ENCODE measurements at places on chromosomes 7 and 10.

GRCh38 chr10:34791947-34792346 lies 23.1 kb downstream of the PARD3 start:
- no peak for DNase-seq

DNA sequence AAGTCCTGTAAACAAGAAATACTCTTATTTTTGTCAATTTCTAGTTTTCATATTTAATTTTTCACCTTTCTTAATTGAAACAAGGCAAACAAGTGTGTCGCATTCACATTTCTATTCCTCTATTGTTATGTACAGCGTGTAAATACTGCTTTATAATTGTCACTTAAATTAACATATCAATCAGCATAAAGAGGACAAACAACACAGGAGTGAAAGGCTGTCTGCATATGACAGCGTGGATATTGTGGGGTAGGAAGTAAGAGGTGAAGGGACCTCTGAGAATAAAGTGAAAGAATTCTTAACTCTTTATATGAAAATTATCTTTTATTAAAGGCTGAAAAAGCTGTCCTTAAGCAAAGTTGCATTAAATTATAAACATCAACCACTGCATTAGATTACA lies 797.9 kb upstream of the COBL start:
- no peak for DNase-seq

DNA sequence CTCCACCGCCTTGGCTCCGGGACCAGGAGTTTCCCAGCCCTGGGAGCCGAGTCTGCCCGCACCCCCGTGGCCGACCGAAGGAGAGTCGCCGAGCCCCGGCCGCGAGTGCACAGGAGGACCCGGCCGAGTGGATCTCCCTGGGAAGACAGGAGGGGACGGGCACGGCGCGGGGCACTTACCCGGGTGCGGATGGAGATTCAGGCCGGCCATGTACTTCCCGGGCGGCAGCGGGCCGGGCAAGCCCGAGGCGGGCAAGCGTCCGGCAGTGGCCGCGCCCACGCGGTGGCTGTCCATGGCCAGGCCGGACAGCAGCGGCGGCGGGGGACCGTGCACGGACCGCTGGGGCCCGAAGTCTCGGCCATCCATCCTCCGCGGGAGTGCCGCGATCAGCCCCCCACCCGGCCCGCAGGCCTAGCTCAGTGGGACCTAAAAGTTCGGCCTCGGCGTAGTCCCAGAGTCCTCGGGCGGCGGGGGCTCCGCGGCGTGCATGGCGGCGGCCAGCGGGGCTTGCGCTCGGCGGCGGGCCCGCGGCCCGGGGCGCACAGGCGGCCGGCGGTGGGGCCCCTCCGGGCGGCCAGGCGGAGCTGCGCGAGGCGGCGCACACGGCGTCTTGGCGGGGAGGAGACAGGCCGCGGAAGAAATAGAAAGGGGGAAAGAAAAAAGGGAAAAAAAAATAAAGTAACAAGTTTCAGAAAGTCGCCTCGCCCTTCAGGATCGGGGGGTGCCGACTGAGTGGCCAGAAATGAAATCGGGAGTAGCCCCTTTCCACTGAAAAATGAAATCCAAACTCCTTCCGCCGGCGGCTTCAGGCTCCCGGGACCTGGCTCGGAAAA lies 2.5 kb downstream of the TNRC18 start:
- no peak for DNase-seq

DNA sequence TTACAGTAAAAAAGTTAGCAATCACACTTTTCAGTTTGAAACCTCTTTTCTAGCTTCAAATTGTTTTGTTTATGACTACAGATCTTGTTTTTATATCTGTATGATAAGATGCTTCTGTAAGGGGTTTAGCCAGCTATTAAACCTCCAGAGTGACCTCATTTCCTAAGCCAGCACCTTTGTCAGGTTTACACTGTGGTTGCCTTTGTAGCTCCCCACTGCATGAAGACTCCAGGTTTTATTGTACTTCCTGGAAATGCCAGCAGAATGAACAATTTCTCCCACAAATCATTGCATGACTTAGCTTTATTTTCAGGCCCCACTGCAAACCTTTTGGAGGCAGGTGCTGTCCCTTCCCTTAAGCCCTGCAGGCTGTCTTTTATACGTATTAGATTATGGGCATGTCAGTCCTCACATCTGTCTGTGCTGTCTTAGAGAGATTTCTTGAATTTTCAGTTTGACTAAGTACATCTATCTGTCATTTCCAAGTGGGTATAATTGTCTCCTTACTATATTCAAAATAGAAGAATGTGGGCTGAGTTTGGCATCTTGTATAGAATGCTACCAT lies 8.2 kb upstream of the AGR3 start:
- DNase-seq: no peak

- DNase-seq: no peak
Measured at GRCh38 chr7:28201131-28201530, 20.5 kb upstream of the JAZF1 start.

DNA sequence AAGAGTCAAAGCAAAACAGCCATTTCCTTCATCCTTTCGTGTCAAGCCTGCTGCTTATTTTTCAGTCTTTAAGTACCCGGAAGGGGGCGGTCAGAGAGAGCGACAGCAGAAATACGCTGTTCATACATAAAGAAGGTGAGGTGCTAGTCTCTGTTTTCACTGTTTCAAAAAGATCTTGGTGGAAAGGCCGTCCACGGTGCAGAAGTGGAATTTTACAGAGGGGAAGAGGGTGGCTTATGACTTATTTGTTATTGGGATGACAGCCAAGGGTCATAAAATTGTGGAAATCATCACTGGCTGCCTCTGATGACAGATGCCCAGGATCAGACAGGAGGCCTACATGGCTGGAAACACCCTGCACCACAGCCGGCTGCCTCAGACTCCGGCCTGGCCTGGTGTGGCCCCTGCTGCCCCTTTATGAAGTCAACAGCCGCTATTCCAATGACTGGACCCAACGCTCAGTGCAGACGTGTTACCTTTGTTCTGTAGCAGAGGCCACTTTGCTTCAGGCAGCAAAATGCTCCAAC lies 57.0 kb downstream of the HIPK2 start:
- DNase-seq: no peak

- no peak for DNase-seq
Measured at GRCh38 chr7:151925446-151926335, 30.6 kb upstream of the GALNTL5 start.

DNA sequence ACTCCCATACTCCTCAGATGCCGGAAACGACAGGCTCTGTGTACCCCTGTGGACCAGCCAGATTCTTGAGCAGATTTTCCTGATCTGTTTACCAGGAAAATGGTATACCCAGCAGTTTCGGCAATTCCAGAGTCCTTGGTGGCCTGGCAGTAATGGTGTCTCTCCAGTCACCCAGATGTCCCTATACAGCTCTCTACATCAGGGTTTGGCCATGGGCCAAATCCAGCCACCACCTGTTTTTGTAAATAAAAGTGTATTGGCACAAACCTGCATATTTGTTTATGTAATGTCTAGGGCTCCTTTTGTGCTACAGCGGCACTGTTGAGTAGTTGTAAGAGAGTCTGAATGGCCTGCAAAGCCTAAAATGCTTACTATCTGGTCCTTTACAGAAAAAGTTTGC lies 491.3 kb downstream of the RPS24 start:
- DNase-seq: no peak

GRCh38 chr7:50208378-50208982 lies 96.0 kb upstream of the IKZF1 start:
- peak; percentile 69 for DNase-seq

- no peak for DNase-seq
Measured at GRCh38 chr7:144074374-144074773, 4.8 kb downstream of the OR2A25 start.

DNA sequence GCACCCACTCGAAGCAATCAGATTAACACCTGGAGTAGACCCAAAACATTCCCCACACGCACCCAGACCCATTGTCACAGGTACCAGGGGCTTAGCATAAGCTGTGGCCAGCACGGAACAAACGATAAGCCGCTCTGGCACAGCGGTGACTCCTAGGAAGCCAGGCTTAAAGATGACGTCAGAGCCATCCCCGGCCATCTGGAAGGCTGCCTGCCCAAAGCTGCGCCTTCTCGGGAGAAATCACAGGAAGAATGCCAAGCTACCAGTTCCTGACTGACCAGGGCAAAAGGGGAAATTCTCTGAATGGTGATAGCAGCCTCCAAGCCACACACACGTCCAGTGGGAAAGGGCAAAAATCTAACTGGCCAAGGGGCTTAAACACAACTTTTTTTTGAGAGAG lies 13.0 kb upstream of the WIPI2 start:
- DNase-seq: no peak

DNA sequence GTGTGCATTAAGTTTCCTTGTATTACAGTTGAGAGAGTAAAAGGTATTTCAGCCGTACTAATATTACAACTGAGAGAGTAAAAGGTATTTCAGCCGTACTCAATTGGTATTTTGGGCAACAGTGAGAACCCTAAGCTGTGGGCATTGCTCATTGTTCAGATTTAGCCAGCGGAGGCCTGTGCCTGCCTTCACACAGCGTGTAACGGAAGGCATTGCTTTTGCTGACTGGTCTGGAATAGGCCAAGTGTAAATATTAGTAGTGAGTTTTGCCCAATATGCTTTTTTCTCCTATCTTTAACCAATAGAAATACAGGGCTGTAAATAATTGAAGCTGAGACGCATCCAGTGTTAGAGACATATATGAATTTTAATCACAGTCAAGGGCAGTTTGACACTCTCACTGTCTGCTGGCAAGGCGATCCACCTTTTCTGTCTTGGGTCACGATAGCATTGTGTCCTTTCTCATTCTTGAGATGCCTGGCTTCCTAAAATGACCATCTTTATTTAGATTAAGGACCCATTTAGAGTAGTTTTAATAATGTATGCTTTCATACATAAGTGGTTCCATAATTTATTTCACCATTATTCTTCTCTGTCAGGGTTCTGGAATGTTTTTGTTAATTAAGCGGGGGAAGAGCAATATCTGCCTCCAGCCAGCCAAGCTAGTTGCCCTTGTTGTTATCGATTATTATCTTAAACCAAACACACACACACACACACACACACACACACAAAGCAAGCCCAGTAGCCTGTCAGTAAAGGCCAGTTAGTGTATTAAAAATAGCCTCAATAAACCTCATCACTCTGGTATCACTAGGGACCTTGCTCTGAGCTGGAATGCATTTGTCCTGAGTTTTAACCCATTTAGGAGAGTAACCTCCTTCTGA lies 130.7 kb downstream of the CELF2 start:
- no peak for DNase-seq

DNA sequence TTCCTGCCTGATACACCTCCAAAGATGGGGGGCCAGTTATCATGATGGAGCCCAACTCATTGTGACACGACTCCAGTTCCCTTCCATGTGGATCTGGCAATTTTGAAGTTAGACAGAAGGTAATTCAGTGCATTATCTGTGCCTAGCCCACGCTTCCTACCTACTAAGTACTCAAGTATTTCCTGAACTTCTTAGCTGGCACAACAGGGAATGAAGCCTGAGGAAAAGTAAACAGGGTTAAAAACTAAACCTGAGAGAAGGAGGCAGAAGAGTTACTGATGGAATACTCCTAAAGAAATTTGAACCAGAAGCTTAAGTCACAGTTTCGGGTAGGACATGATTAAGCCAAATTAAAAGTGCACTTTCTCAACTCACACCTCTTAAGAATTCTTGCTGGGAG lies 1.1 kb upstream of the SEC31B start:
- no peak for DNase-seq

- no peak for DNase-seq
Measured at GRCh38 chr7:118312051-118312450, 87.5 kb downstream of the ANKRD7 start.

DNA sequence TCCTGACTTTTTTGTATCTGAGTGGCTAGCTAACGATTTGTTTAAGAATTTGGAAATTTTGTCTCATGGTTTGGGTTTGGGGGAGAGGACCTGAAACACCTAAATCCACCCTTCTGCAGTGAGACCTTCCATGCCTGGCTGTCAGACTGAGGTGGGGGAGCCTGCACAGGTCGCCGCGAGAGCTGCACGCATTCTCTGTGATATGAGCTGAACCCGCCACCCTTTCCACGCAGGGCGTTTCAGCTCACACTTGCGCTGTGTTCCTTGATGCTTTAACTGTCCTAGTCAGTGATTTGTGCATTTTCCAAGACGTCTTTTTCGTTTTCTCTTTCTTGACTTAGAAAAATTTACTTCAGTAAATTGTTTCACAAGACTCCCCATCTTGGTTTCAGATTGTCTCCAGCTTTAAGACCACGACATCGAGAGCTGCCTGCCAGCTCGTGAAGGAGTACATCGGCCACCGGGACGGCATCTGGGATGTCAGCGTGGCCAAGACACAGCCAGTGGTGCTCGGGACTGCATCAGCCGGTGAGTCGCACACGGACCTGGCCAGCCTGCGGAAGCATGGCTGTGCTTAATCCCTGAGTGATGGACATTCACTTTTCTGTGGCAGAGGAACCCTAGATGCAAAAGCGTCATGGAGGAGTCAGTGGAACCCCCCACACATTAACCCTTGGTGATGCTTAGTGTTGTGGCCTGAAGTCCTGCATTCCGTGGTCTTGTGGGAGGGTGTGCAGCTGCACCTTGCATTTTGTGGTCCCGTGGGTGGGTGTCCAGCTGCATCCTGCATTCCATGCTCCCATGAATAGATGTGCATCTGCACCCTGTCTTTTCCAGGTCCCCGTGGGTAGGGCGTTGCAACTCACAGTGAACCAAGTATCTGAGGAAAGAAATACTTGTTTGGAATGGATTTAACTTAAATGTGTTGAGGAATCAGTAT lies 28.1 kb downstream of the WDR37 start:
- DNase-seq: no peak

DNA sequence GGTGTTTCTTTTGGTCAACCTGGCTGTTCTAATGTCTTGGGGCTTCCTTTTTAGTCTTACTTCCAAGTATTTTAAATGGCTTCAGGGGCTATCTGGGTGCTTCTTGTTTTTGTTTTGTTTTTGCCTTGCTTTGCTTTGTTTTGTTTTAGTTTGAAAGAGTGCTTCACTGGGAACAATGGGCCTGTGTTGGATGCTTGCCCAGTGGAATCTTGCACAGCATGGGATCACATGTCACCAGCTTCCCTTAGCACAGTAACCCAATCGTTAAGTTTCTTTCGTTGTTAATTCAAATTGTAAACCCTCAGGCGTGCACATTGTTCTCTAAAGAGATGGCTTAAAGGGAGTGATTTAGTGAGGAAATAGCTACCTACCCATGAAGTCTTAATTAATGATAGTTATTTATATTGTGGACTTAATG lies 8.9 kb downstream of the COL17A1 start:
- DNase-seq: no peak

GRCh38 chr10:74026428-74027015 lies 28.6 kb downstream of the VCL start:
- no peak for DNase-seq

GRCh38 chr10:129785536-129785981 lies 178.5 kb downstream of the EBF3 start:
- no peak for DNase-seq

DNA sequence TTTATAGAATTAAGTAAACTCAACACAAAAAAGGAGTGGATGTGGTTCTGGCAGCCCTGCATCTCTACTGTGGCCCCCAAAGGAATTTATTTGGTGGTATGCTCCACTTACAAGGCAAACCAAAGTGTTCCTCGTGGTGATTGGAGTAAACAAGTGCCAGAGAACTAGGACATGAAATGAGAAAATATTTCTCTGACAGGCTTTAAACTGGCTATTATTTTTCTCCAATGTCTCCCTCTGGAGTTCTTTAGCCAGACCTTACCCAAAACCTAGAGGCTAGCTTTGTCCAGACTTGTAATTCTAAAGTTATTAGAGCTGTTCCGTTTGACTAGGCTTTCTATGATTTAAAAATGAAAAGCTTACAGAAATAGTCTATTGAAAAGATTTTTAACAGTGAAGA lies 990.1 kb downstream of the CNTNAP2 start:
- no peak for DNase-seq
